ENCODE measurements at places on chromosomes 4 and X. TPM values are rescaled to one million over a fixed set of nuclear protein-coding genes. Genes with fewer than 3 reads are reported as not detected.

Gene FGF2
- 5.0 TPM for total RNA-seq

Gene CT45A6
- total RNA-seq, result not detected

Gene KLHL4
- 0.58 TPM for total RNA-seq

Gene UGT2B7
- total RNA-seq, result 3.0 TPM

Gene MED14
- total RNA-seq, result 63.0 TPM

Gene KDM6A
- 45.3 TPM for total RNA-seq

Gene CXCL1
- total RNA-seq, result 19.6 TPM

Gene CENPI
- 5.3 TPM for total RNA-seq

Gene FRMPD4
- 0.35 TPM for total RNA-seq

Gene KCND1
- 1.0 TPM for total RNA-seq

Gene PROM1
- 34.3 TPM for total RNA-seq

Gene RHOXF1
- 0.45 TPM for total RNA-seq

Gene F9
- total RNA-seq, result not detected

DNA sequence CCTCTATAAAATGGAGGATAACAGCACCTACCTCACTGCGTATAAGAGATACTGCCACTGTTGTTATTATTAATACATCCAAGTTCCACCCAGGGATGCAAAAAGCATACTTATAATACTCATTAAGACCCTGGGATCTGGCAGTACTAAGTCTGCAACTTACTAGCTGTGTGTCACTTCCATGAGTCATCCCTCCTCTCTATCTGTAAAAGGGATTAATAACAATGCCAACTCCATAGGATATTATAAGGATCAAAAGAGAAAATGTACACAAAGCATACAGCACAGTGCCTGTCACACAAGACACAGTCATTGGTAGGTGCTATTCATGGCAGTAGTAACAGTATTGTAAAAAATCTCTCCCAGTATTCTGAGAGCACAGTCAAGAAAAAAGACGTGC is 216.7 kb downstream of the HS6ST2 start:
- no peak for DNase-seq

GRCh38 chrX:68880846-68881552 is 52.2 kb downstream of the EFNB1 start:
- no peak for DNase-seq

GRCh38 chrX:49210406-49210805 is 10.4 kb upstream of the SYP start:
- DNase-seq, result no peak

DNA sequence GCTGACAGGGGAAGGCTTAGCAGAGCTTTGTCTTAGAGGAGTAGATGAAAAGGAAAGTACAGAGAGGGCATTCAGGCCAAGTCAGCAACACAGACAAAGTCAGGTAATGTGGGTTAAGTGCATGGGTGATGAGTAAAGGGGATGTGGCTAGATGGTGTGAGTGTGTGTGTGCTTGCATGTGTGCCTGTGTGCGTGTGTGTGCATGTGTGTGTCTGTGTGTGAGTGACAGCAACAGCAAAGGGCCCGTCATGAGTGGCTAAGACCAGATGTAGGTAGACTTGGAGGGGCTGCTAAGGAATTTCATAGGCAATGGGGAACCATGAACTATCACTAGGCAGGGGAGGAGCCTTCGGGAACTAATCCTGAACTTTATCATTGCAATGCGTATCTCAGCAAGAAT is 2.2 kb upstream of the GPR78 start:
- DNase-seq, result no peak

DNA sequence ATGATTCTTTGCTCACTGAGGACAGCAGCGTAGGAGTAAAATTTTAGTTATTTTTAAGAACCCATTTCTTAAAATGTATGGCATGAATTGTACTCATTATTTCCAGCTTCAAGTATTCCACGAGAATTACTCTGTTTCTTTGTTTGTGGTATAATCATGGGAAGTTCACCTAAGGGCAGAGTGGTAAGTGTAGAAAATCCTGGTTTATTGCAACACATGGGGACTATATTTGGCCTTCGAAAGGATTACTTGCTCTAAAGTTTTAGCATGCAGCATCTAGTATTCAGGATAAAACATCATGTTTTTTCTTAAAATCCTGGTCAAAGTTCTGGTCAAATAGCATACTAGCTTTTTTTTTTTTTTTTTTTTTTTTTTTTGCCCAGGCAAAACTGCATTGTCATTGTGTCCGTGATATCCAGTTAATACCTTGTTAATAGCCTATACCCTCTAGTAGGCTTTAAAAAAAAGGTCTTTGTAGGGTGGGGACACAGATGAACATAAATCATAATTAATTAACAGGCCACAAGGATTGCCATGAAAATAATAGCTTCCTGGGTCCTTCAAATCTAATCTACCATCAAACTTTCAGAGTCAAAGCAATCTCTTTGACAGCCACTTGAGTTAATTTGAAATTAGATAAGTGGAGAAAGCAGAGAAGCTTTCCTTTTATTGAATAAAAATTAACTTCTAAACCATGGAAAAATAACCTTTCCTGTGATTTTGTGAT is 44.6 kb upstream of the VEGFC start:
- no peak for DNase-seq

- DNase-seq, result no peak
These were observed 19.7 kb downstream of the RWDD4 start for GRCh38 chr4:183639291-183639690.

DNA sequence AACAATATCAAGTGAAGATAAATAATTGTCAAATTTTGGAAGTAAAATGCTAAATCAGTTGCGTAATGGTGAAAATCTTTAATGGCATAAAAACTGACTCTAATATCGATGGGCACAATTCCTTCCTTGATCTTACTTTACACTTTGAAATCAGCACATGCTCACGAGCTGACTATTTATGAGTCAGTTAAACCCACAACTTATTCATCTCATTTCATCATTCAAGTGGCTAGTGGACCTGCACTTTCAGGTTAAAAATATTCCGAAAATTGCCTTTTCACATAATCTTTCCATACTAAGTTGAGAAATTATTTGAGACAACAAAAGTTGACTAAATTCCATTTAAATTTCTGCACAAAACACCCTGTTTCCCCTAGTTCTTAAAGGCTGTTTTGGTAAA is 582.1 kb upstream of the TENM3 start:
- DNase-seq, result no peak

- DNase-seq, result no peak
These were observed 3.3 kb downstream of the TMEM185A start for GRCh38 chrX:149628280-149628679.

GRCh38 chr4:71732706-71733105 is 51.2 kb downstream of the GC start:
- no peak for DNase-seq

- DNase-seq, result no peak
These were observed 39.3 kb downstream of the SYTL5 start for GRCh38 chrX:38045538-38046096.

- no peak for DNase-seq
These were observed 327.1 kb upstream of the VCX start for GRCh38 chrX:7515681-7516413.

DNA sequence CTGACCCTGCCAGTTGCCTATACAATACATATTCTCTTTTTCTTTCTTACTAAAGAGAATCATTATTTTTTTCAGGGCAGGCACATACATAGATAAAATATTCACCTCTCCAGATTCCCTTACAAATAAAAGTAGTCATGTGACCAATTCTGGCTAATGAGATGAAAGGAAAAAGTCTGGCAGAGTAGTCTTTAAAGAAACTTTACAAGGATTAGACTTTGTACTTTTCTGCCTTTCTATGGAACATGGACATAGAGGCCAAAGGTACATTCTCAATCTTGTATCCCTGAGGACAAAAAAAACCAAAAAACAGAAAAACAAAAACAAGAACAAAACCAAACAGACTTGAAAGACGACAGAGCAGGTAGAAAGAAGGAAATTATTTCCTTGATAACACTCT is 75.6 kb downstream of the DCK start:
- DNase-seq, result no peak

DNA sequence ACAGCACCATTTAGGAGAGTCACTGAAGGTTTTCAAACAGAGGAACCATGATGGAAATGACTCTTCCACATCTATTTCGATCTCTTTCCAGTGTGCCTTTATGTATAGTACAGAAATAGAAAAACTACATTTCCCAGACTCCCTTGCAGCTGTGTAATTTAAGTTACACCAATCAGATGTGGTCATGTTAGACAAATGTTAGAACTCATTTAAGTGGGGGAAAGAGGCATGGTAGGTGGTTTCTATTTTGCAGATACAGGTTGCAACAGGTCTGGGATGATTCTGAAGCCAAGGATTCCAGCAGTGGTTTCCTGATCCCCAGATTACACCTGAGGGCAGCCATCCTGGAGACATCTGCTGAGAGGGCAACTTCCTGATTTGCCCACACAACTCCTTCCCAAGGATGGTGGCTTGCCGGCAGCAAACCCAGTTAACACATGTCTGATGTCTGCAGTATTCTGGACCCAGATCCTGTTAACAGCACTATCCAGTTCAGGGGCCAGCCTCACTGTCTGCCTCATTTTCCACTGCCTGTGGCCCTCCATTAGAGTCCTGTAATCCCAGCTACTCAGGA is 38.7 kb upstream of the PDK3 start:
- DNase-seq, result no peak

- DNase-seq, result peak; percentile 19
These were observed 103.4 kb upstream of the PAK3 start for GRCh38 chrX:110992611-110993010.

DNA sequence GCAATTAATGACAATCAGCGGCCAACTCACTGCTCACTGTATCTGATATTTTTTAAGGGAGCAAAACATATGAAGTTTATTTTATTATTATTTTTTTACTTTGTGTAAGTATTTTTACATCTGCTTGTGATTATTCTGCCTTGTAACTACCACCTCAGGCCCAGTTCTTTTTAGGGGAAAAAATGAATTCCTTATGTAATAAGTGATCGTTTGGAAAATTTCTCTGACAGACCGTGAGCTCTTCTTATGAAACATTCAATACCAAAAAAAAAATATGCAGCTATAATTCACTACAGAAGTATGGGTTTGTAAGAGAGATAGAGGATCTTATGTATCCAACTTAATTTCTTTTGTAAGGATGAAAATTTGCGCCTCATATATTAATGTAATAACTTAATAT is 33.5 kb upstream of the STOX2 start:
- no peak for DNase-seq

DNA sequence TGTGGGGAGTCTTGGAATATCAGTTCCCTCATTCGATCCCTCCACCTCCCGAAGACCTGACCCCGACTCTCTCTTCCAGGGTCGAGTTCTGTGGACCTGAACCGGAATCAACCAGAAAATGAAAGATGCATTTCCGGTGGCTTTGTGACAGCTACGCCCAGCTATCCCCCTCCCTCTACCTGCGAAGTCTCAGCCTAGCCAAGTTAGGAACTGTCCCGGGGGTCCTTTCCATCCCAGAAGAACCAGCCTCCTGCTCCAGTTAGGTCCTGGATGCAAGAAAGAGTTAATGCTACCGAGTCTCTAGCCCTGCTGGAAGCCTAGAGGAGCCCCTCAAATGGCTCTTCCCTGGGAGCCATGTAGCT is 13.4 kb upstream of the ETDC start:
- no peak for DNase-seq

DNA sequence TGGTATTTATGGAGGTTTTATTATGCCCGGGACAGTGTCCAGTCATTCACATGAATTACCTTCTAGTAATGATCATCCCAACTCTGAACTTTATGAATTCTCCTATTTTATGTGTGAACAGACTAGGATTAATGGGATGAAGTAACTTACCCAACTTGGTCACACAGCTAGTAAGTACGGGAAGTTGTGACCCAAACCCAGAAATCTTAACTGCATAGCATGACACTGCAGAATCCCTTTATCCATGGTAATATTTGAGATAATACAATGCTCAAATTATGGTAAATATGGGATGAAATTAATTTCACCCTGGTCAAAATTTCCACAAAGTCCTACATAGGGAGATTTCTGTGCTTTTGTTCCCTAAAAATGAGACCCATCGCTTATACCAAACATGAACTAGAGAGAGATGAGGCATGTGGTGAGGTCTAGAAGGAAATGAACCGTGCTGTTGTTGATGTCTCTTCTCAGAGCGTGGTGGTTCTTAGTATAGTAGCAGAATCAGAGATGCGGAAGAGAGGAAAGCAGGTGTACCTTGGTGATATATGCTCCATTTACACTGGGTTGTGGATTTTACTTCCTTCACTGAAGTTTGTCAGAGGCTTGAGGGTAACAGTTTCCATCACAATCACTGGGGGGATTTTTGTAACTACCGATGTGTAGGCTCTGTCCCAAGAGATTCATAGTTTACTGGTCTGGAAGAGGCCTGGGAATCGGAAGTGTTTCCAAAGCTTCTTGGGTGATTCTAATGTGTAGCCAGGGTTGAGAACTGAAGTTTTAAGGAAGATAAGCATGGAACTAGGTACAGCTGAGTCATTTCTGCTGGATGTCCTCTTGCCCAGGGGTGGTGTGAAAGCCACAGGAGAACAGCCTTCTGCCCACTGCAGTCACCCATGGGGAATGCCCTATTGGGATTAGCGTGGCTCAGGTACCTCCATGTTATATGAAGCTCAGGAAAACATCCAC is 30.2 kb upstream of the FAM9C start:
- no peak for DNase-seq

GRCh38 chr4:10879411-10880110 is 195.0 kb upstream of the CLNK start:
- DNase-seq, result no peak

- DNase-seq, result no peak
These were observed 47.1 kb upstream of the EDA start for GRCh38 chrX:69568828-69569227.

DNA sequence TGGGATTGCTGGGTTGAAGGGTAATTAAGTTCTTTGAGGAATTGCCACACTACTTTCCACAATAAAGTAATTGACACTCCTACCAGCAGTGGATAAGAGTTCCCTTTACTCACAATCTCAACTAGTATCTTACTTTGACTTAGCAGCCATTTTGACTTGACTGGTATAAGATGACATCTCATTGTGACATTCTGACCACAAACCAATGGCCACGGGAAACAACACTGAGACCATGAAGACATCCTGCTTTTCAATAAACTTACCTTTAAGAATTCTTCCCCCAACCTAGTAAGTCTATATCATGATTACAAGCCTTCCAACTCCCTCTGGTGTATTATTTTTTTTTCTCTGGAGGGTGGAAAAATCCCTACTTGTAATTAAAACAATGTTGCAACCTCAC is 66.9 kb upstream of the WDR1 start:
- no peak for DNase-seq
